ENCODE measurements at places on chromosomes 12 and 14.

GRCh38 chr14:81903477-81903876 is 369.8 kb upstream of the SEL1L start:
- no peak for DNase-seq

- no peak for DNase-seq
Measured at GRCh38 chr12:18861287-18861858, 123.5 kb downstream of the CAPZA3 start.

DNA sequence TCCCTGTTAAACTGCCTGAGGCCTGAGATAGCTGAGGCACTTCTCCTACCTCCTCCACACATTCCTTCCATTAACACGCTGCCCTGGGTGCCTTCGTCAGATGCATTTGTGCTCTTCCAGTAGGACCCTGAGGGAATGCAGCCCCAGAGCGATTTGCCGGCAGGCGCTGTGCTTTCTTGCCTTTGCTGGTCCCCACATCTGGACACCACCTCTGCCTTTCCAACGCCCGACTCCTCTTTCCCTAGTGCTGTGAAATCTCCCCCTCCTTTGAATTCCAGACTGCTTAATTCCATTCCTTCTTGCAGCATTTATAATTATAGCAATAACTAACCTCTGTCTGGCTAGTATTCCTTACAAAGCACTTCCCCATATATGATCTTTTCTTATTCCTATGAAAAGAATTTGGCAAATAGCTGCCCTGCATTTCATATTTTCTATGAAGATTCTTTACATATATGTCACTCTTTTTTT is 88.4 kb downstream of the C12orf75 start:
- no peak for DNase-seq

GRCh38 chr12:8554451-8555195 is 13.9 kb upstream of the CLEC4E start:
- DNase-seq: no peak

DNA sequence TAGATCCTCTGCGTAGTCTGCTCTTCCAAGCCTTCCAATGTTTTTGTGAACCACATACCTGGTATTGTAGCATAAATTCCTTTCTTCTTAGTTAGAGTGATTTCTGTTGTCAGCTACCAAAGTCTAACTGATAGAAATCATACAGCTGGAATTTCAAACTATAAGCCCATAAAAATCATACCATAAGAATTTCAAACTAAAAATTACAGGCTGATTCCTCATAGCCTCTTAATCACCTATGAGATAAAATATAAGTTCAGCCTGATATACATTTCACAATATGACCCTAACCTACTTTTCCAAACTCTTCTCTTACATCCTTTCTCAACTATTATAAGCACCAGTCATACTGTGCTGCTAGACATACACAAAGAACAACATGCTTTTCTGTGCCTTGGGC is 64.8 kb downstream of the PTHLH start:
- DNase-seq: no peak
